Activated B cell treated with CpG ODN at 0.5 μM for 24 hours (primary cell): ENCODE measurements at places on chromosomes 16 and 17.
A peak's percentile ranks its signal among the peaks of the same experiment; 100 is the strongest.

DNA sequence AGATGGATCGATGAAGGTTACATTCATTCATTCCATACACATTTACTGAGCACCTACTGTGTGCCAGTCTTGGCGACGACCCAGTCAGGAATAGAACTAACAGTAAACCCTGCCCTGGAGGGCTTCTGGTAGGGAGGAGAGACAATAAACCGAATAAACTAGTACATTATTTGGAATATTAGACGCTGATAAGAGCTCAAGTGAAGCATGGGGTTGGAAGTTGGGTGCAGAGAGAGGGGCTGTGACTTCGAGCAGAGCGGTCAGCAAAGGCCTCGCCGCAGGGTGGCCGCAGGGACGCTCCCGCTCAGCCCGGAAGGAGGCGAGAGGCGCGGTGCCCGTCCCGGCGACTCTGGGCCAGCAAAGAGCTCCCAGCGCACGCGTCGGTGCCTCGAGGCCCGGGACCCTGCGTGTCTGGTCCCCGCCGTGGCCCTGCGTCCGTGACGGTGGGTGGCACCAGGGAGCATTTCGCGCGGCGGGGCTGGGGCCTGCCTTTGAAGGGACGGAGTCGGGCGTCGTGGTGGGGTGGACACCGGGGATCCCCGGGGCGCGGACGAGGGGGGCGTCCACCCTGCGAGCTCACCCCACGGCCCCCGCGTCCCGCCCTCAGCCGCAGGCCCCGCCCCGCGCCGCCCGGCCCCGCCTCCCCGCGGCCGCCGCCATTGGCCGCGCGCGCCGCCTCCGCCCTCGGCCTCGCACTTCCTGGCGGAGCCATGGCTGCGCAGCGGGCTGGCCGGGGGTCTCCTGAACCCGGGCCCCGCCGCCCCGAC is at the start of gene KLHL36:
Gene KLHL36 (plus strand): TSS at position 684 of the 767 bp plus-strand sequence. CDS start 2,357 bp downstream, outside the sequence.
- peaks cover 50% of the 10 kb centered on the region for H3K4me1 ChIP-seq
- H3K36me3 ChIP-seq: peaks cover 28% of the 10 kb centered on the region
- peak within 1 kb of the TSS; percentile 90 for H3K27ac ChIP-seq
- peak within 1 kb of the TSS; percentile 87 for H3K4me3 ChIP-seq
- H3K27me3 ChIP-seq: no peaks in the 10 kb centered on the region

DNA sequence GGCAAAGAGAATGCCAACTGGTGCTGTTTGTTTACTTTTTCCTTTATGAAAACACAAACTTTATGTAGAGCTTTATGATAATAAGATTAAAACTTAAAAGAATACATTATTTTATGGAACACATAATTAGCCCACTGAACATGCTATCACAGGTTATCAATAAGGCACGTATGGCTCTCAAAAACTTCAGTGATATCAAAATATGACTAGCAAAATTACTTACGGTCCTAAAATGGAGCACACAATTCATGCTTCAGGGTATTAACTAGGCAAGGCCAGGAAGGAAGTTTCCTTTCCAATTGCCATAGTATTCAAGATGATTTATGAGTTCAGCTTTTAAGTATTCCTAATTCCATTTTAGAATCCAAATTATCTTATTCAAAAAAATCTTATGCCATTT is 3.6 kb downstream of the RNF43 start:
- H3K27ac ChIP-seq: no peak overlapping the region
- no peak overlapping the region for H3K4me3 ChIP-seq
- peaks cover 2% of the 10 kb centered on the region for H3K36me3 ChIP-seq
- H3K4me1 ChIP-seq: peaks cover 21% of the 10 kb centered on the region

- H3K4me3 ChIP-seq: no peak overlapping the region
- no peak overlapping the region for H3K27ac ChIP-seq
- H3K4me1 ChIP-seq: no peaks in the 10 kb centered on the region
- no peak for DNase-seq
- H3K36me3 ChIP-seq: no peaks in the 10 kb centered on the region
Observed at GRCh38 chr16:56709443-56710040, 20.4 kb upstream of the NUP93 start.

DNA sequence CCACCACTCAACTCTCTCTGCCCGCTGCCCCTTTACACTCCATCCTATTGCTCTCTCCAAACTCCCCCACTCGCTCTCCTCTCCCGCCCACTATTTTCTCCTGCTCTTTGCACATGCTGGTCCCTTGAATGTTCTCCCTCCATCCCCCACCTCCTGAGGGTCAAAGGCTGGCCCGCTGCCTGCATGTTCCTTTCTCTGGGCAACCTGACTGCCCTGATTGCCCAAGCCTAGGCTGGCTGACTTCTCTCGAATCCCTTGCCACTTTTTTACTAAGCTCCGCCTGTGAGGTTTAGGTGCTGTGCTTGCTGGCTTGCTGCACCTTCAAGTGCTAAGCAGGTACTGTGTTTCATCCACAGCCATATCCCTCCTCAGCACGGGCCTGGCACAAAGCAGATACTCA is 2.7 kb downstream of the EMC8 start:
- H3K4me3 ChIP-seq: no peak overlapping the region
- H3K27ac ChIP-seq: no peak overlapping the region
- H3K4me1 ChIP-seq: peaks cover 34% of the 10 kb centered on the region

DNA sequence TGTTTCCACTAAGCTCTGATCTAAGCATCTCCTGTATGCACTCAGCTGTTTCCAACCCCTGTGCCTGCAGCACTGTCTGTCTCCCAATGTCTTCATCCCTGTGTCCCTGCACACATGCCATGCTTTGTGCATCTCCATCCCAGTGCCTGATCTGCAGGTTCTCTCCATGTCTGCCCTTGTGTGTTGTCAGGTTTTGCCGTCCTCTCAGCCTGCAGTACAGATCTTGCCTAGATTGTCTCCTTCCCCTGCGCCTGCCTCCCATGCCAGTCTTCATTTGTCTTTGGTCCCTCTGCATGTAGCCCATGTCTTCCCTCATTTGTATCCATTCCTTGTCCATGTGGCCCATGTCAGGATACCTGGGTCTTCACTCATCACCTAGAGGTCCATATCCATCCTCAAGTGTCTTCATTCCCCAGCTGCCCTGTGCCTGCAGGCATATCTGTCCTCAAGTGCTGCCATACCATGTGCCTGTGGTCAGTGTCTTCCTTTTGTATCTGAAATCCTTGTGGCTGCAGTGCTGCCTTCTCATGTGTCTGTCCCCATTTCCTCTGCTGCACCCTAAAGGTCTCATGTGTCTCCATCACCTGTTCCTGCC is 71.5 kb downstream of the TNFRSF13B start:
- H3K4me3 ChIP-seq: no peak overlapping the region
- H3K4me1 ChIP-seq: peaks cover 2% of the 10 kb centered on the region
- DNase-seq: no peak
- H3K27me3 ChIP-seq: peaks cover 31% of the 10 kb centered on the region
- H3K27ac ChIP-seq: no peak overlapping the region
- no peaks in the 10 kb centered on the region for H3K36me3 ChIP-seq

GRCh38 chr16:23015580-23015979 is 133.7 kb downstream of the USP31 start:
- H3K4me1 ChIP-seq: no peaks in the 10 kb centered on the region
- peaks cover 9% of the 10 kb centered on the region for H3K27me3 ChIP-seq
- no peaks in the 10 kb centered on the region for H3K36me3 ChIP-seq
- no peak overlapping the region for H3K27ac ChIP-seq

DNA sequence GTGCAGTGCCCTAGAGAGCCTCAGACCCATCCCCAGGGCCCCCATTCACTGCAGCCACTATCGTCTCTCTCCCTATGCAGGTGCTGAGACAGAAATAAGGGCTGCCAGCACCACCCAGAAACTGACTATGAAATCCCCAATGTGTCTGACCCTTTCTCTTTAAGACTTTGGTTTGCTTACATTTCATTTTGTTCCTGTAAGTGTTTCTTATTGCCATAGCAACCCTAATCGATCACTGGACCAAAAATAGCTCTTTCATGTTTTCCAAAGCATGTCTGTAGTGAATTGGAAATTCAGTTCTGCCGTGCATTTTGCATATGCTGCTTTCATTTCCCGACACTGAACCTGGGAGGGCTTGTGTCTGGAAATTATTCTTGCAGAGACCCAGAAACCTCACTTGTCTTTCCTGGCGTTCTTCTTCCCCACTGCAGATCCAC is 148.7 kb upstream of the NOL11 start:
- H3K4me3 ChIP-seq: peak overlapping the region; percentile 20
- H3K4me1 ChIP-seq: peaks cover 49% of the 10 kb centered on the region
- no peaks in the 10 kb centered on the region for H3K36me3 ChIP-seq
- peak overlapping the region; percentile 72 for H3K27ac ChIP-seq
- DNase-seq: no peak

DNA sequence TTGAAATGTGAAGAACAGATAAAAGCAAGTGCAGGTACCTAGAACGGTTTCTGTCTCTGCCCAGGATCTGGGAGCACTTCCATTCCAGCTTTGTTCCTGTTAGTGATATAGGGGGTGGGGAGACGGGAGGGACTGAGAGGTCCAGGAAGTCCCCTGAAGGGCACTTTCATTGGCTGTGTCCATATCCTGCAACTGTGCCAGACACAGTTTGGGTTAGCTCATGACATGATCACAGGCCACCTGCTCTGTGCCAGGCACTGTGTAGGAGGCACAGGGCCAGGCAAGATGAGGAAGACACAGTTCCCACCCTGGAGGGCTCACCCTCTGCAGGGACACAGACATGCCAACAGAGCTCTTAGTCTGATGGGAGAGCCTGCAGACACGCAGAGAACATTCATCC is 7.9 kb downstream of the CBLN1 start:
- no peaks in the 10 kb centered on the region for H3K36me3 ChIP-seq
- peaks cover 57% of the 10 kb centered on the region for H3K27me3 ChIP-seq
- no peak overlapping the region for H3K4me3 ChIP-seq
- peaks cover 2% of the 10 kb centered on the region for H3K4me1 ChIP-seq

- no peak overlapping the region for H3K27ac ChIP-seq
- no peak for DNase-seq
- H3K4me3 ChIP-seq: no peak overlapping the region
- no peaks in the 10 kb centered on the region for H3K4me1 ChIP-seq
- H3K27me3 ChIP-seq: no peaks in the 10 kb centered on the region
Observed at GRCh38 chr17:37432671-37433070, 26.0 kb downstream of the TADA2A start.

- H3K27me3 ChIP-seq: no peaks in the 10 kb centered on the region
- peaks cover 3% of the 10 kb centered on the region for H3K36me3 ChIP-seq
- DNase-seq: no peak
- no peak overlapping the region for H3K4me3 ChIP-seq
Observed at GRCh38 chr17:17844500-17844899, 7.7 kb upstream of the SREBF1 start.

DNA sequence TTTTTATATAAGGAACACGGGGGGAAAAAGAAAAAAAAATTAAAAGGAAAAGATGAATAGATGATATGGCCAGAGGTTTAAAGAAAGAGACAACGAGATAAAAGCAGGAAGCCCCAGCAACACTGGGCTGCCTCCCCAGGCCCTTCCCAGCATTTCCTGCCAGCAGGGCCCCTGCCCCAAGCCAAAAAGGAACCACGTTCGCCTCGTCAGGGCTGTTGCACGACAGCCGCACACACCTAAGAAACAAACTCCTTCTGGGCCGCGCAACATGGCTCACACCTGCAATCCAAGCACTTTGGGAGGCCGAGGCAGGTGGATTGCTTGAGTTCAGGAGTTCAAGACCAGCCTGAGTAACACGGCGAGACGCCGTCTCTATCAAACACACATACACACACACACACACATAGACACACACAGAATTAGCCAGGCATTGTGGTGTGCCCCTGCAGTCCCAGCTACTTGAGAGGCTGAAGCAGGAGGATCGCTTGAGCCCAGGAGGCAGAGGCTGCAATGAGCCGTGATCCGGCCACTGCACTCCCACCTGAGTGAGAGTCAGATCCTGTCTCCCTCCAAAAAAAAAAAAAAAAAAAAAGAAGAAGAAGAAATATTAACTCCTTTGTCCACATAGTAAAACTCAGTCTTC is 83.0 kb downstream of the ANKRD11 start:
- H3K4me1 ChIP-seq: peaks cover 88% of the 10 kb centered on the region
- peak overlapping the region; percentile 18 for H3K27ac ChIP-seq
- DNase-seq: no peak
- H3K36me3 ChIP-seq: peaks cover 11% of the 10 kb centered on the region

- H3K27me3 ChIP-seq: peaks cover 43% of the 10 kb centered on the region
- DNase-seq: no peak
- H3K27ac ChIP-seq: no peak overlapping the region
- H3K4me3 ChIP-seq: no peak overlapping the region
- no peaks in the 10 kb centered on the region for H3K36me3 ChIP-seq
Observed at GRCh38 chr16:71295950-71296349, 6.7 kb upstream of the CMTR2 start.

DNA sequence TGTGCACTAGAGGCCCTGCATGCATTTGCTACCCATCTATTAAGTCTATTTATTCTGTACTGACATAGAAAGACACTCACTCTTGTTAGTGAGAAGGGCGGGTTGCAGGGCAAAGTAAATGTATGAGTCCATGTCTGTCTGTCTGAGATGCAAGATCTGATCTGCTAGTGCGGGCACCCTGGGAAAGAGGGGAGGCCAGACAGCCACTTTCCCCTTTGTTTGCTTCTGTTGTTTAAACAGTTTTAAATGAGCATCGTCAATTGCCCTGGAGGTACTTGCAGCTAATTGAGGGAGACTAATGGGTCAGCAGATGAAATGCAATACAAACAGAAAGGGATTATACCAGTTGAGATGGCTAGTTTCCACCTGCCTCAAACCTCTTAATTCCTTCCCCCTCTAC is 24.9 kb downstream of the SCNN1G start:
- H3K27me3 ChIP-seq: peaks cover 18% of the 10 kb centered on the region
- no peaks in the 10 kb centered on the region for H3K36me3 ChIP-seq
- no peak overlapping the region for H3K4me3 ChIP-seq

DNA sequence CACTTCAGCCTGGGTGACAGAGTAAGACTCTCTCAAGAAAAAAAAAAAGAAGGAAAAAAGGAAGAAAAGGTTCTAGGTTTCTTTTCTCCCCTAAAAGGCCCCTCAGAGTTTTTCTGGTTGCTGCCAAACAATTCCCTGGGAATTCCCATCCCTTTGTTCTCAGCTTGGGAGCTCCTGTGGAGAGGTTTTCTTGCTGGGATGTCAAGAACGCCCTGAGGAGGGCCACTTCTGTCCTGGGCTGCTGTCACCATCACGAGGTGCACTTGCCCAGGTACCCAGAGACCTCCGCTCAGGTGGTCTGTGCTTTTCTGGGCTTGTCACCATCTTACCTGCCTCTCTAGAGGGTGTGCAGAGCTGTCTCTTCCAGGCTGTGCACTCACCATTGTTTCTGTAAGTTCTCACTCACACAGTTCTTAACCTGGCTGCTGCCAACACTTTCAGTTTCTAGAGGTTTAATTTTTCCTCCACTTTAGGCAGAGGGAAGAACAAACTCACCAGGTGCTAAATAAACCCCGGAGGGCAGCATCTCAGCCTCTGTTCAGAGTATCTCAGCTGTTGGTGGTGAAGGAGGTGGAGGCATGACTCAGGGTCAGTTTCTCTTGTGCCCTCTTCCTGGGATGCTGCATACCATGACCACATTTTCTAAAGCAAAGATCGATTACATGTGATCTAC is 2.4 kb upstream of the COX6A2 start:
- H3K27me3 ChIP-seq: no peaks in the 10 kb centered on the region
- H3K36me3 ChIP-seq: no peaks in the 10 kb centered on the region
- no peak overlapping the region for H3K27ac ChIP-seq
- H3K4me3 ChIP-seq: no peak overlapping the region

DNA sequence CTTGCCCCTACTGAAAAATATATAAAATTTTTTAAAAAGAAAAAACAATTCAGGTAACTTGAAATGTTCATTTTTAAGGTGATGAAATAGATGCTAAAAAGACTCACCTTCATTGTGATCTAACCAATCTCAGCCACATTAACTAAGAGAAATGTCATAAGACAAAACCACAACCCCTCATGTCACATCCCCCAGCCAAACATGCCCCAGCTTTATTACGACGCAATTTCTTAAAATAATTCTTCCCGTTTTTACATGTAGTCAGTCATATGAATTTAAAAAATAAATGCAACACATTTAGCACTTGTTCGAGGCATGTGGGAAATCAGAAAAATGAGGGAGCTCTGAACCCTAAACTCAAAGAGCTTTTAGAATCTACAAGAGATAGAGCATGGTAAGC is 9.5 kb downstream of the AMFR start:
- peak overlapping the region; percentile 58 for H3K4me3 ChIP-seq
- H3K36me3 ChIP-seq: peaks cover 49% of the 10 kb centered on the region
- no peak for DNase-seq
- H3K27me3 ChIP-seq: no peaks in the 10 kb centered on the region
